HuH-7.5 (cell line): ENCODE measurements at places on chromosomes 6 and 20.

GRCh38 chr6:145809785-145810184 is 4.8 kb downstream of the FBXO30 start:
- no peak for DNase-seq

GRCh38 chr6:55632953-55633352 is 54.0 kb upstream of the HMGCLL1 start:
- no peak for DNase-seq

- DNase-seq: no peak
Observed at GRCh38 chr20:4910951-4911350, 90.4 kb downstream of the SLC23A2 start.

DNA sequence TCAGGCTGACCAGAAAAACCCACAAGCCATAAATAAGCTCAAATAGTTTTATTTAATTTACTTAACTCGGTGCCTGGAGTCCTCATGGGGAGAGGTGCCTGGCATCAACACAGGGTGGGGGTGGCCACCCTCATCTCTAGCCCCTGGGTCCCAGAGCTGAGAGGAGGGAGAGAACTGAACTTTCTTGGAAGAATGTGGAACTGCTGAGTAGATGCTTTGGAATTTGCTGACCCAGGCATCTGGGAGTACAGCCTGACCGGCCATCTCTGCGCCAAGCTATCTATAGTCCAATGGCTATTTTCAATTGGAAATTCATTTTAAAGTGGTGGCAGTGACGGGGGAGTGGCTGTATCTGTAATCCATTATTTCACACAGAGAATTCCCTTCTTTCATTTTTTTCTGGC is 104.8 kb downstream of the CDH26 start:
- peak; percentile 43 for DNase-seq

DNA sequence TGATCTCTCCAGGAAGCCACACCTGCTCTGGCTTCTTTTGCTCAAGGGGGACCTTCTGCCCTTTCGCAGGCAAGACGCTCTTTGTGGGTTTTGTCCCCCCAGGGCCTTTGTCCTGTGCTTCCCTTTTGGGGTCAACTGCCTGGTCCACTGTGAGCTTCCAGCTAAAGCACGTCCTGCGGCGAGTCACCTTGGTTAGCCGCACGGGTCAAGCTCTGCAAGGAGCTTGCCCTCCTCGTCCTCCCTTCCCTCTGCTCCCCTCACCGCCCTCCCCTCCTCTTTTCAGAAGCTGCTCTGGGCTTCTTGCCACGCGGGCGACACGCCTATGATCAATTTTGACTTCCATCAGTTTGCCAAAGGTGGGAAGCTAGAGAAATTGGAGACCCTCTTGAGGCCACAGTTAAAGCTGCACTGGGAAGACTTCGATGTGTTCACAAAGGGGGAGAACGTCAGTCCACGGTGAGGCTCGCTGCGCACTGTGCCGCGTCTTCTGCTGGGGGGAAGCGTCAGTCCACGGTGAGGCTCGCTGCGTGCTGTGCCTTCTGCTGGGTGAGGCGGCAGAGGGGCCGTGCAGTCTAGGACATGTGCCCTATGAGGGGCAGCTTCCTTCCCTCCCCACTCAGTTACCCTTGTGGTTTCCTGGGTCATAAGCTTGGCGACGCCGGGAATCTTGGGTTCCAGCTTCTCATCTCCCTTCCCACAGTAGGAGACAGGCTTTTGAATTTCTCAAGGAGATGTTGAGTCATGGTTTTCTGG is 80.2 kb downstream of the SYNJ2 start:
- no peak for DNase-seq

DNA sequence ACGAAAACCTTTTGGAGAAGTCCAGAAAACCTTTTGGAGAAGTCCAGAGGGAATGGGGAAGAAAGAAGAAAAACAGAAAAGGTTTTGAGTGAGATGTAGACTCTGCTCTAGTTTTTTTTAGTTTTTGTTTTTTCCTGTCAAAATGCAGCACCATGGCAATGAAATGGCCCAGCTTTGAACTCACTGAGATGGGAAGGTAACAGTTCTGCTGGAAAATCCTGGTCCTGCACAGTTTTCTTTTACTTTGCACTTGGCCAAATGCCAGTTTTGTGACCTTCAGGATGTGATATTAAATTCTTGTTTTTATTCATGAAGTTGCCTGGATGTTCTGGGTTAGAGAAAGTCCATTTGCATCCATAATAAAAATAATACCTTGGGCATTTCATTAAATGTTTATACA is 145.7 kb downstream of the CFAP61 start:
- no peak for DNase-seq

DNA sequence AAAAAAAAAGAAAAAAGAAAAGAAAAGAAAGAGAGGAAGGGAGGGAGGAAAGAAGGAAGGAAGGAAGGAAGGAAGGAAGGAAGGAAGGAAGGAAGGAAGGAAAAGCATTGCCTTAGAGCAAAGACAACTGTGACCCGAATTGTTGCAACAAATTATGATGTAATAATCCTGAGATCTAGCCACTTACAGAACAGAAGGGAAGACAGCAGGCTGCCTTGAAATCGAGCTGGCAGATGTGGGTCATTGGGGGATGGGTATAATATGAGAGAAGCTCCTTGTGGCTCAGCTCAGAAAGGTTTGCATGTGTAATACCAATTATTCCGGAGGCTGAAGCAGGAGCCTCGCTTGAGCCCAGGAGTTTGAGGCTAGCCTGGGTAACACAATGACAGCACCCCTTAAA is 208.1 kb upstream of the PROKR2 start:
- DNase-seq: no peak

DNA sequence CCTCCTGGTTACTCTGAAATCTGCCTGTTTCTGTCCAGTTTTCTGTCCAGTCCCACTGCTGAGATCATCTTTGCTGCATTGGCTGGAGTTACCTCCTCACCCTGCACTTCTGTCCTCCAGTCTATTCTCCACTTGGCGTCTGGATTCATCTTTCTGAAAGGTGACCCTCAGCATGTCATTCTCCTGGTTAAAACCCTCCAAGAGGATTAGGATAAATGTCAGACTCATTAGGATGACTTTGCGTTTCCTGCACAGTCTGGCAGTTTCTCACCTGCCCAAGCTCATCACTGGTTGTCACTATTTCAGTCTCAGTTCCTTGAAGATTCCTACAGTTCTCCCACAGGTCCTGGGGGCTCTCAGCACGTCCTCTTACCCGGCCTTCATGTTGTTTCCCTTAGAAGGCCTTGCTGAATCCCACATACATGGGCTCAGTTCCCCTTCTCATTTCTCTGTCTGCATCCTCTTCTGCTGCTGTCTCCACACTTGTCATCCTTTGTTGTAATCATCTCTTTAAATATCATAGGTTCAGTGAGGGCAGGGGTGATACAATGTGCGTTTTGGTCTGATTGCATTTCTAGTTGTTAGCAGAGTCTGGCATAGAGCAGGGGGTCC is 374.8 kb downstream of the QKI start:
- DNase-seq: no peak

DNA sequence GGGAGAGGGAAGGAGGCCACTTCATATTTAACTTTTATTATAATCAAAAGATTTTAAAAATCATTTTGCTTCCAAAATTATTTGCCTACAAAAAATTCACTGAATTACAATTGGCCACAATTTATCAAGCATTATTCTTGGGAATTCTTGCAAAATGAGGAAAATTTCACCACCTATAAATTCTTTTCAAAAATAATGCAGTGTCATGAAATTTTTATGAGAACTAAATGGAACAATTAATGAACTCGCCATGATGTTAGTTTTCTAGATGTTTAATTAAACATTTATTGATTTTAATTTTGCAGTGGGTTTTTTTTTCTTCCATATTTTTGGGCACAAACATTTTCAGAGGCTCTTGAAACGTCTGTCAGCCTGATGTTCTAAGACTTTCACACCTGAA is 5.8 kb upstream of the ZBP1 start:
- no peak for DNase-seq
